Activated T-cell treated with anti-CD3 and anti-CD28 coated beads, Interleukin-2, amount 50 U/mL, for 24 hours (primary cell): ENCODE measurements at places on chromosomes 5 and 9.

DNA sequence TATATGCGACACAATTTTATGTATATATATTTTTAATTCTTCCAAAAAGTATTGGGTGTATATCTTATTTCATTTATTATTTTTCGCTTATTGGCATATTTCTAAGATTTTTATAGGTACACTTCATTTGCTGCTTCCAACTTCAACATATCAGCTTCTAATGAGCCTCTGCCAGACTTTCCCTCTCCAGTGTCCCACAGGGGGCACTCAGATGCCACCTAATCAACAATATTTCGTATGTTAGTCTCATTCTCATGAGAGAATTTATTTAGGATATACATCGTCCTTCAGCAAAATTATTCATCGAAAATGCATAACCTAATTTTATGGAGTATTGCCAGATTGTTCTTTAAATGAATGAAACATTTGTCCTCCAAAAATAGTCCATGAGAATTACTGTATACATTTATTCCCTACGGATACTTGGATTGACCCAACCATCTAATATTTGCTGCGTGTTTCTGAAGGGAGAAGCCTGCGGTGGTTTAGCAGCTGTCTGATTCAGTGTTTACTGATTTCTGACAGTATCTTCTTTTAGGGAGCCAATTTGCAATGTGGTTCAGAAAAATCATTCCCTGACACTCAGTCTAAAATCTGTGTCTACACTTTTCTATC, 100.6 kb upstream of the SELENOP start:
- H3K36me3 ChIP-seq, result no peaks in the 10 kb centered on the region
- DNase-seq, result no peak
- peaks cover 18% of the 10 kb centered on the region for H3K4me1 ChIP-seq
- no peak overlapping the region for H3K4me3 ChIP-seq
- peaks cover 3% of the 10 kb centered on the region for H3K27me3 ChIP-seq

GRCh38 chr5:78527925-78528324, 120.6 kb downstream of the LHFPL2 start:
- peaks cover 17% of the 10 kb centered on the region for H3K27me3 ChIP-seq
- no peak overlapping the region for H3K27ac ChIP-seq
- no peak for DNase-seq

GRCh38 chr9:589723-590122, 251.8 kb upstream of the DMRT1 start:
- H3K27me3 ChIP-seq, result no peaks in the 10 kb centered on the region
- DNase-seq, result no peak
- no peak overlapping the region for H3K27ac ChIP-seq
- H3K4me1 ChIP-seq, result no peaks in the 10 kb centered on the region
- H3K36me3 ChIP-seq, result no peaks in the 10 kb centered on the region

DNA sequence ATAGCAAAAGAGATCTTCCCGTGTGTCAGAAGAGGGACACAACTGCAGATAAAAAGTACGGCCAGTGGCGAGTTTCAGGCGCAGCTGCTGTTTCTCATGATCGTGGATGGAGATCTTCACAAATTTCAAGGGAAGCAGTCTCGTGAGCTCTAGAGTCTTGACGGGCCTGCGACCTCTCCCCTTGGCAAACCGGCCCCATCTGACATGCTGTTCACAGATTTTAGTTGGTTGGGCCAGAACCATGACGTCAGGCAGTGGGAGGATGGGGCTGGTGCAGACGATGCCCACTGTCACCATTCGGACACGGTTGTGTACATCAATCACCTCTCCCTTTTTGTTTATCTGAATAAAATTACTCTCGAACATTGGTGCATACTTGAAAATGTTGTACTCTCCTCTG, 396 bp downstream of the GARIN3 start:
- peaks cover 11% of the 10 kb centered on the region for H3K36me3 ChIP-seq
- no peaks in the 10 kb centered on the region for H3K27me3 ChIP-seq
- peak overlapping the region; percentile 94 for H3K27ac ChIP-seq
- no peak for DNase-seq
- H3K4me3 ChIP-seq, result no peak overlapping the region
- peaks cover 69% of the 10 kb centered on the region for H3K4me1 ChIP-seq

DNA sequence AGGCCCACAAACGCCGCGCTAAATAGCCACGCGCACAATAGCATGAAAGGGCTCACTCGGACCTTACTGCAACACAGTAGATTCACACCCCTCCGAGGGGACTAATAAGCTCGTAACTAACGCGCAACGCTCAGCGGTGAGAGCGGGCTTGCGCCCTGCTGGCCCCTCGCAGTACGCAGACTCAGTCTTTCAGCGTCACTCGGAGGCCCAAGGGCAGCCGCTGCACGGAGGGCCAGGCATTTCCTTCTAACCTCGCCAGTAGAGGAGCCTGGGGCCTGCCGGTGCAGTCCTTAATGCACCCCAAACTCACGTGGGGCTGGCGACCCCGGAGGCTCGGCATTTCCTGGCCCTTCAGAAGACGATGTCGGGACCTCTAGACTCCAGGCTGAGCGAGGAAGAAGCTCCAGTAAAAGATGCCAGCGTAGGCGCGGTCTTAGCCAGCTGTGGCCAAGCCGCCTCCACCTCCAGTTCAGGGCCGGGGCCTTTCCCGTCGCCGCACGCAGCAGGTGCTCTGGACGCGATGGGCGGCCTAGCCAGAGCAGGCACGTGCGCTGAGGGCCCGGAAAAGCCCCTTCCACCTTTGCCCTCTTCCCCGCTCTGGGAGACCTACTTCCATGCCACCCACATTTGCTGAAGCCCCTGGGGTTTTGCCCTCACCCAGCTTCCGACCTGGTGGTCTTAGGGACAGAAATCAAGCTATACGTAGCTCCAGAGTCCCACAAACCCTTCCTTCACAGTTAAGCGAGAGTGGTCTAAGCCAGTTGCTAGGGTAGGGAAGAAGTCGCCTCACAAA, 38.3 kb upstream of the TIFAB start:
- DNase-seq, result no peak
- H3K36me3 ChIP-seq, result no peaks in the 10 kb centered on the region
- H3K4me1 ChIP-seq, result peaks cover 18% of the 10 kb centered on the region
- peaks cover 84% of the 10 kb centered on the region for H3K27me3 ChIP-seq
- H3K27ac ChIP-seq, result no peak overlapping the region

DNA sequence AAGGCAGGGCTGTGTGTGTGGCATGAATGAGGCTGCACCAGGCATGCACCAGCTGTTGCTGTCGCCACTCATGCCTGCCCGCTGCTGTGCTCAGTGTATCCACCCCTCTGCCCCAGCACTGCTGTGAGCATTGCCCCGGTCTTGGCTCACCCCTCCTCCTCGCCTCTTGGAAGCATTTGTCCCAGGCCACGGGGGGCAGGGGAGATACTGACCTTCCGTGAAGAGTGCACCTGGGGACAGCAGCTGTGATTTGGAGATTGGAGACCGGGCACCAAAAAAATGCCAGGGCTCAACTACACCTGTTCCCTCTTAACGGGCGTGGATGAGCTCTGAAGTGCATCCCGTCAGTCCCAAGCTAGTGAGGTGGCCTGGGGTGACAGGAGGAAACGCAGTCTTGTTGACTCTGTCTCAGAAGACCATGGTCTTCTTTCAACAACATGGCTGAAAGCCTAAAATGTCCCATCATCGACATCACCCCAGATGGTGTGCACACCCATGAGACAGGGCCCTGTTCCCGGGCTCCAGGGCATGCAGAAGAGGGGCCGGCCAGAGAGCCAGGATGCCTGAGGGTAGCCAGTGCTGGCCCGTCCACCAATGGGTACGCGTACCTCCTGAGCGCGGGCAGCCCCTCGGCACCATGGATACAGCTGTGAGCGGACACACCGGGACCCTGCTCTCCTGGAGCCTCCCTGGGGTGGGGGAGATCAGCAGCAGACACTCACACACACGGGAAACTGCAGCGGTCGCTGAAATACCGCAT, 115.8 kb downstream of the COL5A1 start:
- no peak overlapping the region for H3K27ac ChIP-seq
- DNase-seq, result no peak
- no peak overlapping the region for H3K4me3 ChIP-seq
- H3K4me1 ChIP-seq, result no peaks in the 10 kb centered on the region
- no peaks in the 10 kb centered on the region for H3K27me3 ChIP-seq
